Aorta (tissue), 5 donors: ENCODE measurements at places on chromosomes 12 and 14. TPM values are rescaled to one million over a fixed set of nuclear protein-coding genes. Genes with fewer than 3 reads are reported as not detected.

Gene P3H3
- 66.3 TPM for total RNA-seq

- no peak overlapping the region for H3K27ac ChIP-seq
- no peak for DNase-seq
- no peaks in the 10 kb centered on the region for H3K4me1 ChIP-seq
These were observed 50.0 kb downstream of the GLT1D1 start for GRCh38 chr12:128903236-128903635.

DNA sequence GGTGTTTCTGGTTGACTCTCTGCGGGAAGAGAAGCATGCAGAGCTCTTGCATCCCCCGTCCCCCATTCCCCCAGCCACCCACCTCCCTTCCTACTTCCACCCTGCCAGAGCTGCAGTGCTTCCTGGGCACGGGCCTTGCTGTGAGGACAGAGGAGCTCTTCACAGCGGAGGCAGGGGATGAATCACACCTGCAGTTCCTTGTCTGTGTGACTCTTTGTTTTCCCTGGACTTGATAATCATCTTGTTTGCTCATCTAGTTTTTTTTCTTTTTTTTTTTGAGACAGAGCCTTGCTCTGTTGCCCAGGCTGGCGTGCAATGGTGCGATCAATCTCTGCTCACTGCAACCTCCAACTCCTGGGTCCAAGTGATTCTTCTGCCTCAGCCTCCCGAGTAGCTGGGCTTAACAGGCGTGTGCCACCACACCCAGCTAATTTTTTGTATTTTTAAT, 27.8 kb downstream of the ANKRD9 start:
- no peak overlapping the region for H3K27ac ChIP-seq
- H3K4me1 ChIP-seq, result no peaks in the 10 kb centered on the region
- peak; percentile 54 for DNase-seq

DNA sequence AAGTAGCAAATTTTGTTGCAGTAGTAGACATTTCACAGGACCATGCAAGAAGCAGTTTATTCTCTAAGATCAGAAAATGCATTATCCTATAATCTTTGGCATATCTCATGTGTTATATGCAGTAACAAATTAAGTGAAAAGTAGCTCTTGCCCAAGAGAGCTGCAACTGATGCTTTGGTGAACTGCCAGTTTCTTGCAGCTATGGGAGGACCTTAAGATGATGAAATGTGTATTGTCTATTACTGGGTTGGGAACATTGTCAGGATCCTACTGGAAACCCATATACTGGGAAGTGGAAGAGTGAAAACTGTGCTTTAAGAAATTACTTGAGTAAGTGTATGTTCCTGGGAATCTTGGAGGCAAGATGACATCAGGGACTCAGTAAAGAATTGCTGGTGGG, 238.8 kb downstream of the DACT1 start:
- no peaks in the 10 kb centered on the region for H3K36me3 ChIP-seq
- no peak overlapping the region for H3K4me3 ChIP-seq
- no peaks in the 10 kb centered on the region for H3K27me3 ChIP-seq
- no peak overlapping the region for H3K27ac ChIP-seq
- no peaks in the 10 kb centered on the region for H3K4me1 ChIP-seq

GRCh38 chr12:132084621-132085290, 59.4 kb downstream of the DDX51 start:
- H3K4me1 ChIP-seq, result no peaks in the 10 kb centered on the region
- peak; percentile 94 for DNase-seq
- no peaks in the 10 kb centered on the region for H3K36me3 ChIP-seq

DNA sequence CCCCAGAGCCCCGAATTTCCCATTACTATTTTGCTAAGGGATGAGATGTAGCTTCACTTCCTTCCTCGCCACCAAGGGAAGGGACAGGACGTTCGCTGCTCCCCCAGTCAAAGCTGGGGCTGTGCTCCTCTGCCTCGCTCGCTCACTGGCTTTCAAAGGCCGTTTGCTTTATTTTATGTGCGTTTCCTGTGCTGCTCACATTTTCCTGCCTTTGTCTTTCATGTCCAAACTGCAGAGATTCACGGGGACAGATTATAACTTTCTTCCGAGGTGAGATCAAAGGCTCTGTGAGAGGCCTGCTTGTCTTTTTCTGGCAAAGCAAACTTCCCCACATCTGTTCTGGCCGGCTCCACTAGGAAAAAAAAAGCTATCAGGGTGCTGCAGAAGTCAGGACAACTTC, 76.0 kb upstream of the FZD10 start:
- H3K36me3 ChIP-seq, result no peaks in the 10 kb centered on the region
- no peak overlapping the region for H3K27ac ChIP-seq
- H3K4me1 ChIP-seq, result no peaks in the 10 kb centered on the region
- H3K27me3 ChIP-seq, result no peaks in the 10 kb centered on the region
- no peak overlapping the region for H3K4me3 ChIP-seq
